ENCODE measurements at places on chromosomes 3 and 15. TPM values are rescaled to one million over a fixed set of nuclear protein-coding genes. Genes with fewer than 3 reads are reported as not detected.

Gene WWTR1
- total RNA-seq, result 91.5 TPM

Gene LRTM1
- not detected for total RNA-seq

Gene CCDC33
- total RNA-seq, result not detected

Gene CLEC3B
- total RNA-seq, result not detected

Gene SCAMP5
- 10.3 TPM for total RNA-seq

Gene CD47
- total RNA-seq, result 119 TPM

Gene CDC25A
- 30.6 TPM for total RNA-seq

Gene SLC2A2
- total RNA-seq, result not detected

Gene PLA2G4E
- not detected for total RNA-seq

Gene CCDC191
- 0.67 TPM for total RNA-seq

Gene SMARCC1
- 60.3 TPM for total RNA-seq

All from melanocyte of skin (primary cell).